AG04449 (cell line): ENCODE measurements at places on chromosomes 5 and 9.

DNA sequence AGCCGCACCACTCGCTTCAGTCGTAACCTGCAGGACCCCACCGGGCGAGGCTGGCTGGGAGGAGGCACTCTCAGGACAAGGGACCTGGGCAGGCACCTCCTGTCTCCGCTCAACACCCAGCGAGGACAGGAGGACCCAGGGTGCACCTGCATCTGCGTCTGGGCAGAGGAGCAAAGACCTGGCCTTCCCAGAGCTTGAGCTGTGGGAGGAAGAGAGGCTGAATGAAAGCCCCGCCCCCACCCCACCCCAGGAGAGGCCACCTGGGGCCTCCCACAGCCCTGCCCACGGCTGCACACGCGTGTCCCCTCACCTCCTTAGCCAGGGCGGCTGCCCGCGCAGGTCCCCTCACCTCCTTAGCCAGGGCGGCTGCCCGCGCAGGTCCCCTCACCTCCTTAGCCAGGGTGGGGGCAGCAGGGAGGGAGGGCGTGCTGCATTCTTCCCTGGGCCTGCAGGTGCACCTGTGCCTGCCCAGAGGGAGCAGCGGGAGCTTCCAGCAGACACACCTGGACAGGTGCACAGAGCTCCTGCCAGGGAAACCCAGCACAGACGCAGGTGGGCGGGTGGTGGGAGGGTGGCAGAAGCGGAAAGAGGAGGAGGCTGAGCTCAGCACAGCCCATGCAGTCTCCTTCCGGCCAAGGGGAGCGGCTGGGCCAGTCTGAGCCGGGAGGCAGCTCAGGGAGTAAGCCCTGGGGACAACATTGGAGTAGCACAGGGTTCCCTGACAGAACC, 18.5 kb upstream of the SLC12A7 start:
- DNase-seq = no peak

- DNase-seq = peak; percentile 5
Observed at GRCh38 chr9:34547960-34548611, 25.3 kb upstream of the ENHO start.

- no peak for DNase-seq
Observed at GRCh38 chr9:134058716-134059115, 9.1 kb downstream of the BRD3 start.

GRCh38 chr9:123761905-123762605, 167.9 kb downstream of the DENND1A start:
- DNase-seq = no peak

DNA sequence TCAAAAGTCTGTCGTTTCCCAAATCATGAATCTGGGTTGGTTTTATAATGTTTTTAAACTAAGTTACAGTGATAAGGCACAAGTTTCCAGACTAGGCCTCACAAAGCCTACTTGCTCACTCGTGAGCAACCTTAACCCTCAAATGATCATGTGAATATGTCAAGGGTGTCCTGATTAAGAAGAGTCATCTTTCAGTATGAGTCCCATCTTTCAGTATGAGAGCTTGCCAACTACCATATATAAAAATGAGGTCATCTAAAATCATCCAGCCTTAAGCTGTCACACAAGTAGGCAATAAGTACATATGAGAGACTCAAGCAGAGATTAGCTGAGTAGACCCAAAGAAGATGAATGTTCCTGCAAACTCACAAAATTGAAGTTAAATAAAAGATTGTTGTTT, 668.4 kb upstream of the FAM174A start:
- no peak for DNase-seq
